ENCODE measurements at places on chromosomes 3 and 15.

DNA sequence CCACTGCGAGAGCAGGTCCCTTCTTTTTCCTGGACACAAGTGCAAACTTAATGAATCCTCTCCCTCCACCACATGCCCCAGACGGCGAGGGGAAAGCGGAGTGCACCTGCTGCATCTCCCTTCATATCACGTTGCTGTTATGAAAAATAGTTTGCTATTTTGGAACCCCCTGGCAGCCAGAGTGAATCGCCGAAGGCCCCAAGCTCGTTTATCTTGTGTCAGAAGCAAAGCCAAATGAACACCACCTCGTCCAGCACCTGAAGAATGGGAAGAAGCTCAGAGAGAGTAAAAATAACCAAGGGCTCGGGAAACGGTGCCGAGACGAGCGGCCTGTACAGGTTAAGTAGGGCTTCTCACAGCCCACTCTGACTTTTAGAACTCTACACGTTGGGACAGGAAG, 394.6 kb upstream of the RORA start:
- DNase-seq: no peak

DNA sequence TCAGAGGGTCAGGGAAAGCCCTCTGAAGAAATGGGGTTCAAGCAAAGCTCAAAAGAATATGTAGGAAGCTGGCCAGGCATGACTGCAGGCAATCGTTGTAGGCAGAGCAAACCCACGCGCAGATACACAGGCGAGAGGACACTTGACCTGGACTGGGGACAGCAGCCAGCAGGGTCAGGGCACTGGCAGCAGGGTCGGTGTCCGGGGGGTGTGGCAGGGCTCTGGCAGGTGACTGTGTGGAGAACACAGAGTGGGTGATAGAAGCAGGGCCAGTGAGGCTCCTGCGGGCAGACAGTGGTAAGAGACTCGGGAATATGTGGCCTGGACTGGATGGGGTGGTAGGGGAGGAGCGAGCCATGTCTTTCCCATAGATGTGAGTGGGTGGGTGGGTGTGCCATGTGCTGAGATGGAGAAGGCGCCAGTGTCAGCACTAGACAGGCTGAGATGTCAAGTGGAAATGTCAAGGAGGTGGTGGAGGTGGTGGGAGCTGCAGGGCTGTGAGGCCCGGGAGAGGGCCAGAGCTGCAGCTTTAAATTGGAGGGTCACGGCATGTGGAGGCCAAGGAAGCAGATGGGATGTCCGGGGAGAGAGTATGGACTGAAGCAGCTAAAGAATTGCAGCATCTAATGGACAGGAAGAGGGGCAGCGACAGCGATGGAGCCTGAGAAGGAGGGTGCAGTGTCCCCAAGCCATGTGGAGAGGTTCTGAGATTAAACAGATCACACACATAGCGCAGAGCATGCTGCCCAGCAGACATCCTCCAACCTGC, 13.4 kb downstream of the TMEM43 start:
- no peak for DNase-seq

GRCh38 chr3:169668957-169669741, 5.6 kb upstream of the MECOM start:
- DNase-seq: no peak

DNA sequence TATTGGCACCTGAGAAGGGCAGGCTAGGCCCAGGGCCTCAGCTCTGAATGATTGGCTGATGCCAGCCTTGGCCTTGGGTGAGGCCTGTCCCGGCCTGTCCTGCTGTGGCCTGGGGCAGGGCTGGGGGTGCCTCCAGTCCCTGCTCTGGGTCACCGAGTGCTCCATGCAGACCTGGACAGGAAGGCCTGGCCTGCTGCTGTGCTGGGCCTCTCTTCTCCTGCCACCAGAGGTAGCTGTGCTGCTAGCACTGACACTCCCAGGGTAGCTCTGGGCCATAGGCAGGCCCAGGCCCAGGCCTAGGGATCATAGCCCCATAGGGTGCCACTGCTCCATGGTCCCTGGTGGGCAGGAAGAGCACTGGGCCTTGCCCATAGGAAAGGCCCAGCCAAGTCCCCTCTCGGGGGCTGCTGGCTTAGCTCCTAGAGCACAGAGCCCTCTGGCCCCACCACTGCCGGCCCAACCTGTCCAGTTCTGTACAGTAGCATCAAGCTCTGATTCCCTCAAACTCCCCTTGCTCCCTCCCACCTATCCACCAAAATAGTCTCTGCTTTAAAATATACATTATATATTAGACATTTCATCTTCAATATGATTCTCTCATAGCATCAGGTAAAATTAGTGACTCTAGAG, 18.2 kb downstream of the ABTB1 start:
- DNase-seq: no peak

DNA sequence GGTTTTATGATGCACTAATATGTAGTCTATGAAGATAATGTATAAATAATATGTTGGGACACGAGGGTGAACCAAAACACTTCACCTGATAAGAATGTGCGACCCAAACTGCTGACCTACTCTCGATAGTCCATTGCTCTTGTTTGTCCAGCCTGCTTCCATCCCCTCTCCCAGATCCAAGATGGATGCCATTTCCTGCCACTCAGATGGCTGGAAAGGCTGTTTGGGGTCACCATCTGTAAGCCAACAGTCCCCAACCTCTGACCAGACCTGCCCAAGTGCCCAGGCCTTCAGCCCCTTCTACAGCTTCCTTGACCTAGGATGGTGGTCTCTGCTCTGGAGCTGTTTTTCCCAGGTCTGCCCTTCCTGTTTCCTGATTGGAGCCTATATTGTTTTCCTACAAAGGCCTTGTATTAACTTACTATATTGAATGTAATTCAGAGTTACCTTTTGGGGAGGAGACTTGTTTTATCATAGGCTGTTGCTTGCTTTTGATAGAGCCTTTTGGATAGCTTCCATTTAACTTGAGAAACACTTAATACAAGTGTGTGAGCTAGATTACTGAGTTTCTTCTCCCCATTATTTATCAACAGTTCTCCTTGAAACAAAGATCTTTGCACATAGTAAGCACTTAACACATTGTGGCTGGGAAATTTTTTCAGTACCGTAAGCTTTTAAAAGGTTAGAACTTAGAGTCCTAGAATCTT, 5.0 kb upstream of the PAQR9 start:
- no peak for DNase-seq

DNA sequence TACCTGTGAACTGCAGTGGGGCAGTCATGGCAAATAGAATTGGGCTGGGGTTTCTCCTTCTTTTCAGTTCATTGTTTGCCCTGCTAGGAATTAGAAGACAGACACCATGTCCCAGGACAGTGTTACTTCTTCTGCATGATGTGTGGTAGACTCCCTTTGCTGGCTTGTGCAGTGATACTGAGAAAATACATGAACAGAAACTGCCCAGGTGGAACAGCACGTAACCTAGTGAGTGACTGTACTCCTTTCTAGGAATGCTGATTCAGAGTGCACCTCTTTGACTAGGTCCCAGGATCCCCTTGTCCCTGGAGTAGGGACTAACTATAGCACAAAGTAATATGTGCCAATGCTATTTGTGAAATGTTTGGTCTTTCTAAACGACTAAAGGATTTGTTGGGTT, 10.7 kb upstream of the SLC22A13 start:
- DNase-seq: no peak

DNA sequence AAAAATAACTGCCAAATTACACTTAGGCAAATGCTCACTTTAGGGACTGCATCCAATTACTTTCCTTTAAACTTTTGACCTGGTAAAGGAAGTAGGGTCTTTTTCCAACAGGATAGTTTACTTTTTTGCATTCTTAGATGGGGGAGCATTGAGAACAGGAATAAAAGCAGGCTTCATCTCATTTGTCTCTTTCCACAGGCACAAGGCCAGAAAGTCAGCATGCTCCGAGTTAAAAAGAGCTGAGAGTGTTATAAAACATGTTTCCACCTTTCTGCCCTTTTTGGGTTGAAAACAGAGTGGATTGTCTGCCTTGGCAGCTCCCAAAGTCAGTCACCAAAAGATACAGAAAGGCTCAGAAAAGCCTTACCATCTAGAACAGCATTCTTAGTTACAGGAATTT, 404.9 kb upstream of the ALCAM start:
- no peak for DNase-seq

GRCh38 chr3:28816017-28816416, 464.9 kb upstream of the RBMS3 start:
- DNase-seq: no peak

DNA sequence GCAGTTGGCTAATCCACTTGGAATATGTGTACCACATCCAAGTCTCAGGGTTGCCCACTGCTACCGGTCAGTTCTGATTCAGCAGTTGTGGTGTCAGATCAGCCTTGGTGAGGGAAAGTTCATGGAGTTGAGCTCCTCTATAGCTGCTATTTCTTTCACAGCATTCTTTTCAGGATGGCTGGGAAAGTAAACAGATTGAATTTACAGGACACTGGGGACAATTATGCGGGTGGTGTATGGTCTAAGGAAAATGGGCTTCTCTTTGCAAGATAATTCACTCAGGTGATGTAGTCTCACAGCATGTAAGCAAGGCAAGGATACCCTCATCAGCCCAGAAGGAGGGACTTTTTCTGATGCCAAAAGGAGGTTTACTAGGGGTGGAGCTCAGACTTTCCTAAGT, 249.9 kb downstream of the DOCK3 start:
- no peak for DNase-seq

- DNase-seq: no peak
Observed at GRCh38 chr3:31713816-31714215, 181.1 kb downstream of the STT3B start.

DNA sequence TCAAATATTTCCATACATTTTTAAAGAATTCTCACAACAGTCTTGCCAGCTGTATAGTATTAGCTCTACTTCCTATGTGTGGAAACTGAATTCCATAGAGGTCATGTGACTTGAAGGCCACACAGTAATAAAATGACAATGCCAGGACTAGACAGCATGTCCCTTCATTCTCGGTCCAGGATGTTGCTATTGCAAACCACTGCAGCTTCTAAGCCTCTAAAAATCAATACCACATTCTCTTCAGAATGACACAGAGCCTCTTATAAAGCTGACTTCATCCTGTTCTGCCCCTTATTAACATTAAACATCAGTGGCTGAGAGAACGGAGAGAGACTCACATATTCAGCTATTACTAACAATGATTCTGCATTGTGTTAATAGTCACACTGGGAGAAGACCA, 240.3 kb upstream of the PEX5L start:
- DNase-seq: no peak

Measured in stimulated activated CD4-positive, alpha-beta T cell treated with anti-CD3 and anti-CD28 coated beads, Interleukin-1b, Interleukin-23, amount 100 ng/mL, for 1 hour (primary cell).